ELR (cell line): ENCODE measurements at places on chromosomes 16 and 17.

- DNase-seq: no peak
Observed at GRCh38 chr17:16583781-16584180, 14.8 kb upstream of the ZNF287 start.

GRCh38 chr17:47220531-47220999 is 11.4 kb downstream of the MYL4 start:
- DNase-seq: no peak

DNA sequence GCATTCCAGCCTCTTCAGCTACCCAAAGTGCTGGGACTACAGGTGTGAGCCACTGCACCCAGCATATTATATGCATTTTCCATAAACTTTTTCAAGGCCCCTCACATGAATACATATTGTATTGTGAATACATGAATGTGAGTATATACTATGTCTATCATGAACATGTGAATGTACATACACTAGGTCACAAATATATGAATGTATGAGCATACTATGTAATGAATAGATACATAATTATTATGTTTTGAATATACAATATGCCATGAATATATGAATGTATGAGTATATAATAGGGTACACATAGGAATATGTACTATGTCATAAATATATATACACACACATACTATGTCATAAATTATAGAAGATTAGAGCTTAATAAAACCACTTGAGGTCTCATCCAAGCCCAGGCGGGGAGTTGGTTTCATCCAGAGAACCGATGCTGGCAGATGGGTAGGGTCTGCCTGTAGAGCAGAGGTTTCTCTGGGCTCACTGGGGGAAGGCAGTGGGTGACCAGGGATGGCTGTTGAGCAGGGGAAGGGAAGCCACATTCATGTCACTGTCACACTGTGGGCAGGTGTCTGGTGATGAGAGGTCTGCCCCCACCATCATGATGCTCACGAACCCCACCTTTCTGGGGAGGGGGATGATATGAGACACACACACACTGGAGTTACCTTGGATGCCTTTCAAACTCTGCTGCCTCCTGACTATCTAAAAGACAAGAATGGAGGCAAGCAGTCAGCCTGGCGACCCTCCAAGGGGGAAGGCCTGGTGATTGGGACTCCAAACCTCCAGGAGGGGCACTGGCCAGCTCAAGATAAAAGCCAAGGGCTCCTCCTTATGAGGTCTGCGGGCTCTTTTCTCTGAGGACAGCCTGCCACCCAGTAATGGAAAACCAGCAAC is 7.3 kb downstream of the C16orf95 start:
- DNase-seq: no peak

- DNase-seq: no peak
Observed at GRCh38 chr16:69590590-69590989, 24.8 kb downstream of the NFAT5 start.

GRCh38 chr16:86642087-86642486 is 63.7 kb downstream of the FOXL1 start:
- no peak for DNase-seq

GRCh38 chr16:67546761-67547422 is 15.4 kb upstream of the CTCF start:
- peak; percentile 75 for DNase-seq

DNA sequence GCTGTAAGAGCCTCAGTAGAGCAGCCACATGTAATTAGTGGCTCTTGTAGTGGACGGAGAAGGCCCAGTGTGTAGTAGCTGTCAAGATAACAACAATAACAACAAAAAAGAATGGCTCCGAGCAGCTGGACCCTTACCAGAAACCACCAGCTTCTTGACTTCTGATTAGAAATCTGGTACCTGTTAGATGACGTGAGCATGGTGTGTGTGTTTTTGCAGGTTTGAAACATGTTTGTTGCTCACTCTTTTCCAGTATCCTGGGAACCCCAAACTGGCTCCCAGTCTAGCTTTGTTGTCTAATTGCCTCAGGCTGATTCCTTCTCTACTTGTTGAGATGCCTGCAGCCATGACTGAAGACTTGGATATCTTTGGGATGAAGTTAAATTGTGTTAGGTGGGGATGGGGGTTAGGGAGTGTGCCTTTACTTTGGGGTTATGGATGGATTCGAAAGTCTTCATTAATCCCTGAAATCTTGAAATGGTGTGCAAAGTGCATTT is 21.0 kb downstream of the IGF2BP1 start:
- DNase-seq: no peak

DNA sequence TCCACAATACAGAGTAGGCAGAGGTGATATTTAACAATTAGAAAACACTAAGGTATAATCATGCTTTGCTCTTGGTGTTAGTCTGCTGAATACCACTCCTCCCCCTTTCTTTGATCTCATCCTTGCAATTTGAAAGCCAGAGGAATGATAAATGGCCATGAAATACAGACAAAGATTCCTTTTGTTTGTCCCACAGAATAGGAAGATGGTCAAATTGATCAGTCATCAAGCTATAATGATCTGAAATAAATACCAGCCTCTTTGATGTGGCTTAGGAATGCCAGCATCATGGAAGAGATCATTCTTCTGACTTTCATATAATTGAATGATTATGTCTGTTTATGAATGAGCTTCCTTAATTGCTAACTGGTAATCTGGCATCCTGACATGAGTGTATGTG is 1541.7 kb upstream of the CDH8 start:
- no peak for DNase-seq

DNA sequence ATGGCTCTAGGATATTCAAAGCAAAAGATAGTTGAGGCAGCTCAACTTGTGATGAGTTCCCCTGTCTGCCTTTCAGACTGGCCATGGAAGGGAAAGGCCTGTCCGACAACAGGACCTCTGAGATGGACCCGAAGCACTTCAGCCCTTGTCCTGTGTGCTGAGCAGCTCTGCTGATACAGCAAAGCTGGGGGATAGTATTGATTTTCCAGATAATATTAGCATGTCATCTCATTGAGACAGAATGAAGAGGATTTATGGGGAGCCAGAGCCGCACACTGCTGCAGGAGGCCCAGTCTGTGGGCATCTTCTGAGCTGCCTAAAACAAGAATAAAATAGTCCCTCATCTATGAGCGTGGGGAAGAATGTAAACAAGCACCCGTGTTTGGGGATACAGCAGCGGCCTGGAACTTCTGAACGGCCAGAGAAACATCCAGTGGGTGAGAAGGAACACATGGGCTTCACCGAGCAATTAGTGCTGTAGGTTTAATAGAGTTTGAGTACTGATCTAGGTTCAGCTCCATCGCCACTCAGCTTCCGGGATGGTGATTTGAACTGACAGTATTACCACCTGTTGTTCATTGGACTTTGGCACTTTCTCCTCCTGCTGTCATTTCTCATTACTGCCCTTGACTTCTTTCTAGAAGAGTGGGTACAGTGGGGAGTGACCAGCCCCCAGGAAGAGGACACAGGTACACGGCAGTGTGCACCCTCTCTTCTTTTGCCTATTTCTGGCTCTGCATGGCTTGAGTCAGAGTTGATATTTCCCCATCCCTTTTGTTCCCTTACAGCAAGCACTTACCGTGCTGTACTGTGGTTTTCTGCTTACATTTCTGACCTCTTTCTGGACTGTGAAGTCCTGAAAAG is 96.5 kb upstream of the TBX2 start:
- peak; percentile 18 for DNase-seq

DNA sequence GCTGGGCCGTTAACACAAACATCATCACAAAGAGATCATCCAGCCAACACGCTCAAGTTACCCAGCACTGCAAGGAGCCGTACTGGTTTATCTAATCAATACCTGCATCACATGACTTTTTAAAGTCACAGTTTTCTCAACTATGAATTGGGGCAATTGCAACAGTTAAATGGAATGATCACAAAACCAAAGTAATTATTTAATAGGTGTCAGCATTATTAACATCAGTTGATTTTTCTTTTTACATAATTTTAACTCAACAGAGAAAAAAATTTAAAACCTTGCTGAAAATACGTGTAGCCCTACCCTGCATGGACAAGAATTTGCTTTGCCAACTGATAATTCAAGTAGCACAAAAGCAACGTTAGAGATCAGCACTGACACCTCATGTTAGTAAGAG is 95.7 kb upstream of the SOX9 start:
- DNase-seq: no peak

- DNase-seq: no peak
Observed at GRCh38 chr16:50326264-50326663, 42.5 kb downstream of the BRD7 start.

DNA sequence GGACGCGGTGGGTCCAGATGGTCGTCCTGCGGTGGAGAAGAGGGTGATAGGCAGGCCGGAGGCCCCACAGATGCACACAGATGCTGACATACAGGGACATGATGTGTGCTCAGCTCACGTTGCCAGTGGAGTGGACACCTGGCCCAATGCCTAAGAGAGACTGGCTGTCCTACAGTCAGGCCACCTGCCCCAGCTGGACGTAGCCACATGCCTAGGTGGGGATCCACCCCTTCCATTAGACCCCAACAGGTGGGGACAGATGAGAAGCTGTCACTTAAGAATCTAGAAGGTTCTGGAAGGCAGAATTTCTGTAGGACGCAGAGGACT is 117.6 kb upstream of the ZNF750 start:
- no peak for DNase-seq

DNA sequence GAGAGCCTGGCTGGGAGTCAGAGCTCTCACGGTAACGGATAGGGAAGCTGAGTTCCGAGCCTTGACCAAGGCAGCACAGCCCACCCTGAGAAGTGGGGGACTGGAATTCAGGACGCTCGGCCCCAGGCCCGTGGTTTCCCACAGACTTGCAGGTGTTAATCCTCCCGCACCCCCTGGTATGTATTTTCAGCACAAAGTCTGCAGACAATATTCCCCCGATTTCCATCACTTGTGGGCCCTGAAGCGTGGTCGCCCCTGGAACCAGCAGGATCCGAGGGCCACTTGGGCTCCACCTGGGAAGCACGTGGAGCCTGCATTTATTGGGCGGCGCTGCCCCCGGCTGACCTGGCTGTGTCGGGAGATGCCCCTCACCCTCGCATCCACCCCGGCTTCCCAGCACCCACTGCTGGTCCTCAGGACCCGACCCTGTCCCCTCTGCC is 60.2 kb downstream of the WSB1 start:
- DNase-seq: no peak

- peak; percentile 20 for DNase-seq
Observed at GRCh38 chr17:28398280-28398981, 7.6 kb downstream of the SLC46A1 start.

- no peak for DNase-seq
Observed at GRCh38 chr17:66437476-66438026, 135.1 kb downstream of the PRKCA start.

DNA sequence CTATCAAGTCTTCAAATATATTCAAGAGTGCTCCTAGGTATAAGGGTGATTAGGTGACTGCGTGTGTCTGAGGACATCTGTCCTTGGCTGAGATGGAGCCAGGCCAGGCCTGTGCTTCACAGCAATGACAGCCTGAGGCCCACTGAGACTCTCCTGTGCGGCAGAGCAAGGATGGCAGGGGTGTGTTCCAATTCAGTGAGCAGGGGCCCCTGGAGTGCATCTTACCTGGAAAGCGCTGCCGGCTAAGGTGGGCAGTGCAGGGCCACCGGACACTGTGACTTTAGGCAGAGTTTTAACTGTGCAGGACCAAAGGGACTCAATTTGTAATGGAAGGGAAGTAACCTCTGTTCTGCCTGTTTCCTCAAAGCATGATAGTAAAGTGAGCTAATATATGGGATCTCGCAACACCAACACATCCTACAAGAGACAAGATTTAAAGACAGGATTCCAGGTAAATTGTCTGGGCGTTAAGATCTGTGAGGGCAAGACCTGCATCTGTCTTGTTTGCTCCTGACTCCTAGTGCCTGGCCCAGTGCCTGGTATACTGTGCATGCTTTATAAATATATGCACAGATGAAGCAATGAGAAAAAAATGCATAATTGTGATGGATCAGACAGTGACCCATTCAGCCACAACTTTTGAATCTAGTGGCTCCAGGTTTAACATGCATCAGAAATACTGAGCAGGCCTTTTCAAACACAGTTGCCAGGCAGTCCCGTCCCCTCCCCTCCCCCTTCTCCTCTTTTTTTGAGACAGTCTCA is 86.7 kb downstream of the MRC2 start:
- peak; percentile 82 for DNase-seq

DNA sequence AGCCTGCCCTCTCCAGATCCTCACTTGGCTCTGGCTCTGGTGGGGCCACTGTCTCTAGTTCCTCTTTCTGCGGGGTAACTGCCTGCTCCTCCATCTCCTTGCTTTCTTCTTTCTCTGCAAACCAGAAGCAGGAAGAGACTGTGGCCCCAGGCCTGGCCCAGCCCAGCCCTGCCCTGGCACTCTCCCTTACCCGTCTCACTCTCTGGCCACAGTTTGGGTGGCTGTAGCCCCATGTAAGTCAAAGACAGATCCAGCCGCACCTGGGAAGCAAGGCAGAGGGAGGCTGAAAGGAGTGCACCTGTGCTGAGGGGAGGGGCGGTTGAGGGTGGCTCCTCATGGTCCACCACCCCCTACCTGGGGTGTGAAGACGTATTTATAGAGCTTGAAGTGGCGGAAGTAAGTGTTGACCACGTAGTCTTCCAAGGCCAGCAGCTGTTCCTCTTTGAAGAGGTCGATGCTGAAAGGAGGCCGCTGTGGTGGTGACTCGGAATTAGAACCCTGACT is 2.8 kb downstream of the CFAP119 start:
- no peak for DNase-seq

- DNase-seq: no peak
Observed at GRCh38 chr16:82432261-82432660, 194.5 kb upstream of the CDH13 start.
